Stromal cell of bone marrow (primary cell): ENCODE measurements at places on chromosomes 12 and 14.

DNA sequence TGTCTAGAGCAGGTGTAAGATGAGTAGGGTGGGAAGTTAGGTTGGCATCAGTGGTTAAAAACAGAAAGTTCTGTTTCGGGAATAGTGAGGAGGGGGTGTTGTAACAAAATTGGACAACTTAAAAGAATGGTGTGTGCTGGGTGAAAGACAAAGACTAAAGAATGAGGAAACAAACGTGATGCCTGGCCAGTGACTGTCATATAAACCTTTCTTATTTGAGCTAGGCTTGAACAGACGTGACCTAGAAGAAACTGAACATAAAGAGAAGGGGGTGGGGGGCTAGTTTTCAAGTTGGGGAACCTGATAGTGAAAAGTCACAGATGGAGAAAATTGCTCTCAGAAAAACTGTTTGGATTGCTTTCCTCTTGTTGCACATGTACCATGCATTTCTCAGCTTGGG is 39.6 kb downstream of the RAD52 start:
- DNase-seq = no peak

DNA sequence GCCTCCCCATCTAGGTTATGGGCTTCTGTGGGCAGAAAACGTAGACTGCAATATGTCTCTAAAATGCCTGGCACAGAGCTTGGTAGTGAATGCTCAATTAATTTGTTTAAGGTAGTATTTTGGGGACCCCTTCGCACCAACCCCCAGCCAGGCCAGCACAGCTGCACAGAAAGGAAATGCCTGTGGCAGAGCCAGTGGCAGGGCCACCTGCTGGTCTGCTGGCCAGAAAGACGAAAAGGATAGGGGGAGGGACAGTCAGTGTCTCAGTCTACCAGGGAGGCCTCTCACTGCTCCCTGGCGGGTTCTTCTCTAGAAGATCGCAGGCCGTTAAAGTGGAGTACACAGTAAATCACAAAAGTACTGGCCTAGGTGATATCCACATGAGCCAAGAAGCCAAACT is 3.5 kb downstream of the RAB15 start:
- no peak for DNase-seq

DNA sequence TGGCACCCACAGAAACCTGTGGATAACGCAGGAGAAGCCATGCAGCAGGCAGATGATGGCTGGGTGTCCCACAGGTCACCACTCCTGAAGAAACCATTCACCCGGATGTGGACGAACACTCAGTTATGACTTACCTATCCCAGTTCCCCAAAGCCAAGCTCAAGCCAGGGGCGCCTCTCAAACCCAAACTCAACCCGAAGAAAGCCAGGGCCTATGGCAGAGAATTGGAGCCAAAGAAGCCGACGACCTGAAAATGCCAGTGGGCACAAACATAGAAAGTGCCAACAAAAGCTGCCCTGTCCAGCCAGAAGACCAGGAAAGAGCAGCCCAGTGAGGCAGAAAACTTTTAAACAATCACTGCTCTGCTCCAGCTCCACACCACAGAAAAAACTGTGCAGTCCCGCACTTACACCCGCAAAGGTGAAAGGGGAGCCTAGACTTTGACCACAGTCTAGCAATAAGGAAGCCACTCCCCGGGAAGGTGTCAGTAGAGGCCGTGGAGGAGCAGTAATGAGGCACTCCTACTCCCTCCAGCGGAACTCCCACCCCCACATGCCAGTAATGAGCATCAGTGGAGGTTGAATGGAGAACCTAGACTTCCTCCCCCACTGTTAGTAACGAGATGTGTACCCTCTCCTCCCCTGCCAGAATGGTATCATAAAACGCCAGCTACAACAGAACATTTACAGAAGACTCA is 6.0 kb upstream of the ACVRL1 start:
- no peak for DNase-seq

DNA sequence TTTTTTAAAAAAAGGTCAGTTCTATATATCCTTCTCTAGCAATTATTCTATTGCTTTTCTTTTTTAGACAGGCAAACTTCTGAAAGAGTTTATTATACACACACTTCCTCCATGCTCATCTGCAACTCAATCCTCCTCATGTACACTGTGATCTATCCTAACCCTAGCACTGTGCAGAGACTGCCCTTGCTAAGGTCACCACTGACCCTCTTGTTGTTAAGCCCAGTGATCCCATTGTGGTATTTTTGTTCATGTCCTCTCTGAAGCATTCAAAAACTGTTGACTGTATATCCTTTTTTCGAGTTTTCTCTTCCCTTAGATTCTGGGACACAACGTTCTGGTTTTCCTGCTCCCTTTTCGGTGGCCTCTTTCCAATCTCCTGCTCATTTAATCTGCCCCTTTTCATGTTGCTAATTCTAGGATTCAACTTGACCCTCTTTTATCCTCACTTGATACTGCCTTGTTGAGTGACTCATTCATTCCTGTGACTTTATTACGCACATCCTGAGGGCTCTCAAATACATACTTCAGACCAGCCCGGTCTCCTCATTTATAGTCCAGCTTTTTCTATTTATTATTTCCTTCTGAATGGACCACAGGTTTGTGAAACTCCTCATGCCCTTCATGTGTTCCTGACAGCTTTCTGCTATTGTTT is 53.9 kb upstream of the PTPRB start:
- peak; percentile 4 for DNase-seq

DNA sequence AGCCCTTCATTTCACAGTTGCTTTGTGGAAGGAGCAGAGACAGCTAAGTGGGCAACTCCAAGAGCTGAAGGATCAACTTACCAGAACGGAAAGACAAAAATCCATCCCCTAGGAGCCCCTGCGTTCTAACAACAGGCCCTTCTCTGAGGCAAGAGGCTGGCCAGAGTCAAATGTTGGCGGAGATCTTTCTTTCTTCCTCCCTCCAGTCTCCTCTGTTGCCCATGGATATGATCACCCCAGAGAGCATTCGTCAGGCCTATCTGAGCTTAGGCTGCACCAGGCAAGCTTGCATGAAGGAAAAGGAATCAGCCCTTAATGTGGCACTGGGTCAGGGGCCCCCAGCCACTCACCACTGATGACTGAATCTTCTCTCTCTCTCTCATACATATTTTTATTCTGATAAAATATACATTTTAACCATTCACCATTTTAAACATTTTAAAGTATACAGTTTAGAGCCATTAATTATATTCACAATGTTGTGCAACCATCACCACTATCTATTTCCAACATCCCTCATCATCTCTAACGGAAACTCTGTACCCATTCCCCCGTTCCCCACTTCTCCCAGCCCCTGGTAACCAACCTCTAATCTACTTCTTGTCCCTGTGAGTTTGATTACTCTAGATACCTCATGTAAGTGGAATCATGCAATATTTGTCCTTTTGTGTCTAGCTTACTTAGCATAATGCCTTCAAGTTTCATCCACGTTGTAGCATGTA is 52.9 kb upstream of the CCND2 start:
- DNase-seq = no peak

GRCh38 chr12:103102225-103102744 is 144.8 kb downstream of the ASCL1 start:
- no peak for DNase-seq

DNA sequence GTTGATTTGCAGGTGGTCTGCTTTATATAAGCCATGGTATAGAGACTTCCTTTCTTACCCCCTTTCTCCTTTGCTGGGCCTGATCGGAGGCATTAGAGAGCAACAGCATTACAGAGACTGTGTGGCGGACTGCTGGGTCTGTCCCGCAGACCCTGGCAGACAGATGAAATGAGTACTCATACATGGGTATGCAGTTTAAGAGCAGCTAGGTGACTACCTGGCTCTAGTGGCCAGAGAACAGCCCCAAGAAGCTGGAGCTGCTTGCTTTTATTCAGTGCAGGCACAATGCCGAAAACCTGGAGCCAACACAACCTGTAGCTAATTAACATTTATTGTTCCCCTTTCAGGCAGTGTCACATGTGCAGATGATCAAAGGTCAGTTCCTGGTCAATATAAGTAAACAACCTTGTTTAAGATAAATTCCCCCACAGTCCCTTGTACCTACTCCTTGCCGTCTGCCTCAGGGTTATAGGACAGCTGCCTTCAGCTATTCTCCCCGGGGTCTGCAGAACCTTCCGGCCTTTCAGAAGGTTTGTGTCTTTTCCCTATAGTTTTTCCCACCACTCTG is 160.0 kb downstream of the TRHDE start:
- no peak for DNase-seq

- peak; percentile 70 for DNase-seq
These were observed 53.3 kb upstream of the STK38L start for GRCh38 chr12:27190761-27191160.

DNA sequence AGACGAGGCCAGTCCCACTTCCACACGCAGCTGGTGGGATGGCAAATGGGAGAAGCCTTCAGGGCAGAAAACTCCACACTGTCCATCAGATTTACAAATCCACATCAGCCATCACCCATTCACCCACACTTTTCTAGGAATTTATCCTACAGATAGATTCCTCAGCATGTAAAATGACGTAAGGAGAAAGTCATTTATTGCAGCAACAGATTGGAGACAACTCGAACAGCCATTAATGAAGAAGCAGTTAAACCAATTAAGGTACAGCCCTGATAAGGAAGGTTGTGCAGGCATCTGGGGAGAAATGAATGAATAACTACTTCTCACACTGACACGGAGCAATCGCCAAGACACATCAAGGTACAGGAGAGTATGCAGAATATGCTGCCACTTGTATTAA is 26.2 kb downstream of the PRKAB1 start:
- DNase-seq = no peak

- DNase-seq = peak; percentile 86
These were observed 5.8 kb upstream of the TBPL2 start for GRCh38 chr14:55446127-55446736.

- DNase-seq = no peak
These were observed 6.0 kb upstream of the UBE2N start for GRCh38 chr12:93447555-93448290.

DNA sequence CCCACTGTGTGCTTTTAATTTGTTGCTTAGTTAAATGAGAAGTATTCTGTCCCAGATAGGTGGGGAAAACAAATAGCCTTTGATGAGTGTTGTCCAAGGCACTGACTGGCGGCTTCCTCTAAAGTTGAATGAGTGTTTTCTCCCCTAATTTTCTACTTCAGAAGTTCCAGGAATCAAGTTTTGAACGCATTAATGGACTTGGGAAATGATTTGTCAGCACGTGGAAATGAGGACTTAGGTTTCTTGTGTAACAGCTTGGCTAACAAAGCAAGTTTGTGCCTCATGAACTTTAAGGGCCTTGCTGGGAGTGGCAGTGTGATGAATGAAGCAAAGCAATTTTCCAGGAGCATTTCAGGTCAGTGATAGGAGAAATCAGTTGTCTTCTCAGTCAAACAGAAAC is 56.9 kb downstream of the LIN52 start:
- DNase-seq = peak; percentile 33

GRCh38 chr12:110657747-110658146 is 31.2 kb downstream of the HVCN1 start:
- no peak for DNase-seq

DNA sequence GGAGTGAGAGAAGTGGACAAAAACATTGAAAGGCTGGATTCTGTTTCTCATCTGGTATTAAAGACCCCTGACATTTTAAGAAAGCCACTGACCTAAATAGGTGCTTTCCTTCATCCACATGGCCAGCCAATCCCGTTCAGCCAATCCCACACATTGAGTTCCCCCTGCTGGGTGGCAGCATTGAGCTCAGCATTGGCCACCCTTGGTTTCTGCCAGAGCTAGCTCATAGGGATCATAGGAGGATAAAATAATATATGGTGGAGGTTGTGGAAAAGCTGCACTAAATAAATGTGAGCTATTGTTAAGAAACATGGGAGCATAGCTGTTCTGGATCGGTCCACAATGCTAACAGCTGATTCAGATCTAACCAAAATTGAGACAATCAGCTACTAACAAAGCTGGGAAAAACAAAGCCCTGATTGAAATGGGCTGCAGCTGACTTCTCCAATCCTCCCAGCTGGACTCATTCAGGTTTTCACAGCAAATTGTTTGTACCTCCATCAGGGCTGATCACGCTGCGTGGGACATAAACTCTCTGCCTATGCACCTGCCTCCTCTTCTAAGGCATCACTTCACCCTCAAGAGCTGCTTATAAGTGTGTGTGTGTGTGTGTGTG is 256.5 kb downstream of the EMP1 start:
- no peak for DNase-seq

DNA sequence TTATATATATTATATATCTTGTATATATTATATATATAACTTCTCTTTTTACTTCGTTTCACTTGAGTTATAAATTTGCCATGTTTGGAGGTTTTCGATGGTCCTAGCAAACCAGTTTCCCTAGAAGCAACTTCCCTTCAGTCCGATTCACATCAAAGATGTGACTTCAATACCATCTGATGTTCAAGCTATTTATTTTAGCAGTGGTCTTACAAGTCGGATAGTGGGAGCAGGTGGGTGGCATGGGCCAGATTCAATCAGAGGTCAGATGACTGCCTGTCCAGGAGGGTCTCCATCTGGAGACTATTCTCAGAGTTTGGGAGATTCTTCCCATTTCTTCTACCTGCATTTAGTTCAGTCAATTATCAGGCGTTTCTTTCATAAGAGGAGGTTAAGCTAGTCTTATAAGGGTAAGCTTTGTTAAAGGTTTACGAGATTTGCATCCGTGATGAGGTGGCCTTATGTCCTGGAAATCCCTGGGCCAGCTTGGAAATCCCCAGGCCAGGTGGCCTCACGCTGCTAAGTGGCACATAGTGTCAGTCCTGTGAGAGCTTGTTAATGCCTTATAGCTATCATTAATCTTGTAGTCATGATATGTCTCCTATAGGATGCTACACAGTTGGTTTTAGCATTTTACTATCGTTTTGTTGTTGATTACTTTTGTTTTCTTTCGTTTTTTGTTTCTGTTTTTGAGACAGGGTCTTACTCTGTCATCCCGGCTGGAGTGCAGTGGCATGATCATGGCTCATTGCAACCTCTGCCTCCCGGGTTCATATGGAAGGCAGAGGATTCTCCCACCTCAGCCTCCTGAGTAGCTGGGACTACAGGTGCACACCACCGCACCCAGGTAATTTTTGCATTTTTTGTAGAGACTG is 145.8 kb downstream of the BICD1 start:
- DNase-seq = no peak

DNA sequence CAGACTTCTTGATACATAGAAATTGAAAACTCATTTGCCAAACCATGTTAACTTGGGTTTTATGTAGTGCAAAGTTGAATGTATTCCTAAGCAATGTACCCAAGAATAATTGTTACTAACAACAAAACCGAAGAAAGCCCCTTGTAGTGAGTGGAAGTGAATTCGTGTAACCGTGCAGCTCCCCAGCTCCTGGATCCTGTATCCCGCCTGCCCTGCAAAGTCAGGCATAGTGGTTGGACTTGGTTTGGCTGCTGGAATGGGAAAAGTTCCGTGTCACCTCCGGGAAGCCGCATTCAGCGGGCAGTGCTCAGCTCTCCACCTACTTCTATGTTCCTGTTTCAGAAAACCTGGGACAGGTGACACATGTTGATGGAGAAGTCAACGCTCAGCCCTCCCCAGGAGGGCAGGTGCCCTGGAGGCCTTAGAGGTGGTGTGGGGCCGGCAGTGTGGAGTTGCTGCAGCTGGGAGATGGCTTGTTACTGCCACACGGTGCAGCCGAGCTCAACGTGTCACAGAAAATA is 29.2 kb upstream of the C14orf180 start:
- no peak for DNase-seq
